Body of pancreas (tissue), 4 donors: ENCODE measurements at places on chromosomes 7 and 10.

GRCh38 chr10:101875068-101875688 lies 31.6 kb upstream of the KCNIP2 start:
- H3K4me1 ChIP-seq: no peaks in the 10 kb centered on the region
- no peak overlapping the region for H3K4me3 ChIP-seq
- no peaks in the 10 kb centered on the region for H3K36me3 ChIP-seq
- DNase-seq: no peak
- no peaks in the 10 kb centered on the region for H3K27me3 ChIP-seq
- no peak overlapping the region for H3K27ac ChIP-seq

- H3K27ac ChIP-seq: peak overlapping the region; percentile 80
- H3K36me3 ChIP-seq: no peaks in the 10 kb centered on the region
- H3K4me3 ChIP-seq: no peak overlapping the region
- peaks cover 17% of the 10 kb centered on the region for H3K4me1 ChIP-seq
These were observed 631 bp upstream of the PRKRIP1 start for GRCh38 chr7:102395592-102395872.

GRCh38 chr7:8371742-8372141 lies 61.7 kb upstream of the NXPH1 start:
- H3K27me3 ChIP-seq: no peaks in the 10 kb centered on the region
- no peak for DNase-seq
- H3K4me1 ChIP-seq: no peaks in the 10 kb centered on the region
- no peak overlapping the region for H3K27ac ChIP-seq

- DNase-seq: no peak
- no peaks in the 10 kb centered on the region for H3K36me3 ChIP-seq
- no peak overlapping the region for H3K27ac ChIP-seq
- H3K4me1 ChIP-seq: peaks cover 75% of the 10 kb centered on the region
These were observed 59.9 kb downstream of the EGFR start for GRCh38 chr7:55078465-55079372.
